H4 (cell line): ENCODE measurements at places on chromosomes 11 and 22. TPM values are rescaled to one million over a fixed set of nuclear protein-coding genes. Genes with fewer than 3 reads are reported as not detected.

The PRMT3 gene
- total RNA-seq, result 33.7 and 42.4 TPM in 2 replicates

The RAB36 gene
- 3.0 and 3.7 TPM in 2 replicates for total RNA-seq

The LGALS1 gene
- 1,239 and 1,549 TPM in 2 replicates for total RNA-seq

The TRIM64 gene
- total RNA-seq, result not detected in 2 replicates

The CHEK2 gene
- 22.9 and 24.8 TPM in 2 replicates for total RNA-seq

The FAM111B gene
- 19.9 and 29.0 TPM in 2 replicates for total RNA-seq

The ZP1 gene
- 1.5 and 2.1 TPM in 2 replicates for total RNA-seq

The ARL2 gene
- 266 and 271 TPM in 2 replicates for total RNA-seq

The OR51E2 gene
- total RNA-seq, result 0.37 and 1.2 TPM in 2 replicates

The CCDC81 gene
- 0.08 TPM in 1 of 2 replicates, not detected in the other for total RNA-seq
